ENCODE measurements at places on chromosomes 2 and 18.
A peak's percentile ranks its signal among the peaks of the same experiment; 100 is the strongest.

DNA sequence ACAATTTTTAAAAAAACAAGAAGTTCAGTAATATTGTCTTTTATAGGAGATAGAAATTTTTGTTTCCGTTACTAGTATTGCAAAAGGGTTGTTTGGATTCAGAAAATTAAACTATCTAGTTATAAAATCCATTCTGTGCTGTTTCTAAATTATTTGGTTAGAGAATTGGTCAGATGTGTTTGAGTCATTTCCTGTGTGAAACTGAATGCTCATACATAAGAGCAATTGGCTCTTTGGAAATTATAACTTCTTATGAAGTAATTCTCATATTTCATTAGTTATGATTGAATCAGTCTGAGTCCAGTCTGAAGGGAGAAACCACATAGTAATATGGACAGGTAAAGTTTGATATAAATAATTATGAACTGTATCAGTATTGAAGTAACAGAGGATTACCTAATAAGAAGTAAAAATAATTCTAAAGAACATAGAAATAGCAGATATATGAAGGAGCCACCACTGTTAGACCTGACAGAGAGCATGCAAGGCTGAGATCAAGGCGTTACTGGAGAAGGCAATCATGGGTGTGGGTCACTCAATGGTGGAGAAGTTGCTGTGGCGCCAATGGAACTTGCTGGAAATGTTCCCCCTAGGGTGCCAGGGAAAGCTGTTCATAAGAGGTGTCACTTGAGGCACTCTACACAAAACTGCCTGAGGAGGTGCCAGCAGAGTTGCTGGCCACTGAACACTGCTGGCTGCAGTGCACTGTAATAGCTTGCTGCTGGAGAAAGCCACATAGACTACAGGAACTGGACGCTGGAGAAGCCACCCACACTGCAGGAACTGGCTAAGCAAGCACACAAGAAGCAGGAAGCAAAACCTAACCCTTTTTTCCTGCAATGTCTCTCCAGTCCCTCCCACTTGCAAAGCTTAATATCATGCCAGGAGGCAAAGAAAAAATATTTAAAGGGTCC is 18.0 kb upstream of the FAP start:
- DNase-seq = peak; percentile 44

GRCh38 chr2:136212426-136213378 is 94.8 kb upstream of the CXCR4 start:
- DNase-seq = no peak

DNA sequence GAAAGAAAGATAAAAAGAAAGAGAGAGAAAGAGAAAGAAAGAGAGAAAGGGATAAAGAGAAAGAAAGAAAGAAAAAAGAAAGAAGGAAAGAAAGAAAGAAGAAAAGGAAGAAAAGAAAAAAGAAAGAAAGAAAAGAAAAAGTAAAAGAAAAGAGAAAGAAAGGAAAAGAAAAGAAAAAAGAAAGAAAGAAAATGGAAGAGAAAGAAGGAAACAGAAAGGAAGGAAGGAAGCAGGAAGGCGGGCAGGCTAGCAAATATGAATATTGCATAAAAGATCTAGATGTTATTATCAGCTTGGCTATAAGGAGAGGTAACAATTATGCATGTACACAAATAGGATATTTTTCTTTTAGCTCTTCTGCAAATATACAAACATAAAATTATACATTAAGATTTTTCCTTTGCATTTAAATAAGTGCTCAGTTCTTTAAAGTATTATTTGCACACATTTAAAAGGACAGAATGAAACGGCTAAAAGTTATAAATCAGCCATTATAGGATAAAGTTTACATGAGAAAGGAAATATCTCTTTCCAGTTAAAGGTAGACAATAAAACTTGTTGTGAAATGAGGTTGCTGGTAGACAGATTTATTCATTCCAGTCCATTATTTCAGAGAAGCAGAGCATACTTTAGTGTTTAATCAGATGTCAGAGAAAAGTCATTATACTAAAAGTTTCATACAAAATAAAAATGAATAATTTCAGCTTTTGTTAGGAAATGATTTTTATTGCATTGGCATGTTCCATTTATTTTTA is 511.4 kb downstream of the KCNJ3 start:
- no peak for DNase-seq

GRCh38 chr2:157172239-157172638 is 85.3 kb upstream of the GALNT5 start:
- no peak for DNase-seq

DNA sequence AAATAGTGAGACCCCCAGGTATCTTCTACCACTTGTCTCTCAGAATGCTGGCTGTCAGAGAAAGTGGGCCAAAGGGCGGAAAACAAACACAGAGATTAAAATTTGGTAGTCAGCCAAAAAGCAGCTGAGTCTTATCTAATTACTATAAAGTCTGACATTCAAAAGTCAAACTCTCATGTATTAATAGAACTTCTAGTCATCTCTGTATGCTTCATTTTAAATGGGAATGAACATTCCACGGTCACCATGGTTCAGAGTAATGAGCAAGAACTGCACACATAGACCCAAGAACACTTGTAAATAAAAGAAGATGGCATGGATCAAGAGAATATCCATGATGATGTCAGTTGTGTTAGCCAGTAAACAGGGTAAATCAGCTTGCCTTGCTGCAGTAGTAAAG is 1267.0 kb upstream of the CHAC2 start:
- no peak for DNase-seq

- no peak for DNase-seq
Measured at GRCh38 chr2:115976916-115977315, 1534.5 kb downstream of the DPP10 start.

DNA sequence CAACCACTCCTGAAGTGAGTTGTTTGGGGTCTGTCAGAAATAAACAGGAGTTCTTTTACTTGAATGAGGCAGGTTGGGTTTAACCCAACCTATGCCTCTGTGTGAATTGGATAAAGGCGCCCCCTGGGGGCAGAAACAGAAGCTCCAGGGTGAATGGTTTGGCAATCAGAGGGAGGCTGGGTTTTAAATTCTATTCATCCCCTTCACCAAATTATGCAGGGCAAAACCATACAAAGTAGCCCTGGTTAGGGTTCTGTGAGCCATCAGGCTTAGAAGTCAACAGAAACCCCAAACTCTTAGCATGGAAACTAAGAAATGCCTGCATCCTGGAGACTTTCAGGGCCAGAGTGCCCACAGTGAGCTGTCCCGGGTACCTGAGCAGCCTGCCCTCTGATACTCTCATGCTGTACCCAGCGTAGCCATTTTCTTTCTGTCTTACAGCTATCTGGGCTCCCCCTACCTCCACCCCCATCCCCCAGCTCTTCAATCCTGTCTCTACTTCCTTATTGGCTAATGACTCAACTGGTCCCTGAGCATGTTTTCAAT is 241.5 kb downstream of the ICOS start:
- no peak for DNase-seq

DNA sequence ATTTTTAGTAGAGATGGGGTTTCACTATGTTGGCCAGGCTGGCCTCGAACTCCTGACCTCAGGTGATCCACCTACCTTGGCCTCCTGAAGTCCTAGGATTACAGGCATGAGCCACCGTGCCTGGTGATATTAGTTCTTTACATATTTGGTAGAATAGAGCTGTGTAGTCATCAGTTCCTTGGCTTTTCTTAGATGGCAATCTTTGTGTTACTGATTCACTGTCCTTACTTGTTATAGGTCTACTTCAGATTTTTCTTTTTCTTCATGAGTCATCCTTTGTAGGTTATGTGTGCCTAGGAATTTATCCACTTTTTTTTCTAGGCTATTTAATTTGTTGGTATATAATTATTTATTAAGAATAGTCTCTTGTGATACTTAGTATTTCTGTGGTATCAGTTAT is 30.3 kb upstream of the ZSWIM2 start:
- DNase-seq = no peak

DNA sequence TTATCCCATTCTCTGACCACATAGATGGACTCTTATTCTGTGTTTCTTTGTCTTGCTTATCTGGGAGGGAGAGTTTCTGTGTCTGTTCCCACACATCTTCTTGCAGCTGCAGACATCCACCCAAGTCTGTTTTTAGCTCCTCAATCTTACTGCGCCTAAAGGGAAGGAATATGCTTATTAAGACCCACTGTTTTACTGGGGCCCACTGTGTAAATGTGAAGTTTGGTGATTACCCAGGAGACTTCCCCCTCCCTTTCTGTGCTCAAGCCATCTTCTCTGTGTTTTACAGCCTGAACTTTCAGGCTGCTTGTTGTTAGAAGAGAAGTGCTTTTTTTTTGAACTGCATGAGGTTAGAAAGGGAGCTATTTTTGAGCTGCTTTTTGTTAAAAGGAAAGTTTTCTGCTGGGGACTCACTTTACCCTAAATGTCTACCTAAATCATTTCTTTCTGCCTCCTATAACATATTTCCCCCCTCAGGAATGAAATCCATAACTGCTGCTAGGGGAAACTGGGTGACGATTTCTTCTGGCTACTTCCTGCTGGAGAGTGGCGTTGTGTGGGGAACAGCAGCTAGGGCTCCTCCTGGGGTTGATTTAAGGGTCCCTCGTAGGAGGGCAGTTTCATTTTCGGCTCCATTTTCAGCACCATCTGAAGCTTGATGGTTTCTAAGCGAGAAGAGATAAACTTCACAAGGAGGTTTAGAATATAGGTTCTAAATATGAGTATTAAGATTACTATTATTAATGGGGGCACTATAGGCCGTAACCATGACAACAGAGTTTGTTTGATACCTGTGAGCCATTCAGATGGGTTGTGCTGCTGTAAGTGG is 39.5 kb upstream of the GMCL1 start:
- DNase-seq = no peak

DNA sequence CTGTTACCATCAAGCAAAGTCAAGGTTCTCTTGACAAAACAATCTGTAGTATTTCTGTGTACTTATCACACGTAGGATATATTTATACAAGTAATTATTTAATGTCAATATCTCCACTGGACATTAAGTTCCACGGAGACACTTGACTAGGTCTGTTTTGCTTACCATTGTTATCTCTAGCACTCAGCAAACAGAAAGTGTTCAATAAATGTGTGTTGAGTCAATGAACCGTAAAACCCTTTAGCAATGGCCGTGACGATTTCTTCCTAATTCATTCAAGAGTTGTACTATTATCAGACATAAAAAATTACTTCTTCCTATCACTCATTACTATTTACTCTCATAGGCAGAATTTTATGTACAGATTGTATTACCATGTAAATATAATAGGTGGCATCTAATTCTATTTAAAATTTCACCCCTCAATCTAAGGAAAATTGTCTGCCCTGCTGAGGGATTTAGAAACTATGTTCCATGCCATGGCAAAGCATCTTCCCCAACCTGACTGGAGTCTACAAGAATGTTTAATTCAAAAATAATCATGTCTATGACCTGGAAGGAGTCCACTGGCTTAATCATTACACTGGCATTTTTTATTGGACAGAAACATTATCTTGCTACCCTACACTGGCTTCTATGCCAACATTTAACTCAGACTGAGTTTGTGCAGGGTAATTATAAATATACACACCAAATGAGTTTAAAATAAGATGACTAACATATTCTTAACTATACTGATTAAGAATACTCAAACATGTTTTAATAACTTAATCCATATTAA is 301.9 kb downstream of the ZEB2 start:
- DNase-seq = no peak

DNA sequence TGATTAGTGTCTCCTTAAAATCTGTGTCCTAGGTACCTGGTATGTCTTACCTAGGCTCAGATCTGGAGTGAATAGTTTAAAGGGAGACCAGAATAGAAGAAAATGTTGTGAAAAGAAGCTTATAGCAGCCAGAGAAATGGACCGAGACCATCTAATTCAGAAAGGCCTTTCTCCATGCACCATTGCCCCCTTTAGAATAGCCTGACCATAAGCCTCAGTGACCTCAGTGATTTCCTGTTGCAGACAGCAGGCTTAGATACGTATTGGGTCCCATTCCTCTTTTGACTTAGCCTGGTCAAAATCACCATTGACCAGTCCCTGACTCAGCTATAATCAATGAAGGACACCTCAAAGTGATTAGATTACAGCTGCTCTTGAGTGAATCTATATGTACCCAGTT is 690.7 kb upstream of the KLHL29 start:
- no peak for DNase-seq

GRCh38 chr2:104872866-104873688 is 19.2 kb downstream of the POU3F3 start:
- DNase-seq = peak; percentile 86

GRCh38 chr18:35203067-35203466 is 37.8 kb upstream of the ZNF397 start:
- peak; percentile 5 for DNase-seq

- DNase-seq = no peak
Measured at GRCh38 chr2:100130595-100131391, 11.6 kb downstream of the AFF3 start.

DNA sequence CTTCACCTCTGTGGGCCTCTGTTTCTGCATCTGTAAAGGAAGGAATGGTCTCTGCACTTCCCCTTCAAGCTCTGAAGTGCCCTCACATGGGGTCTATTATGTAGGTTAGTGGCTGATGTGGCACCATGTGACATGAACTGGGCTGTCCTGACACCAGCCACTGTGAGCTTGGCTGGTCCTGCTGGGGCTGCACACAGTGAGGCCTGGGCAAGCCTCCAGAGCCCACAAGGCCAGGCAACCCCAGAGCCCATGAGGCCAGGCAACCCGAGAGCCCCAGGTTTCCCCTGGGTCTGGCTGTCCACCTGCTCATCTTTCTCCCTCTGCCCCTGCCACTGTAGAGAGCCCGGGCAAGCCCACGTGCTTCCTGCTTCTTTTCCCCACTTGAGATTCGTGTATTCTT is 150.1 kb upstream of the SMAD2 start:
- no peak for DNase-seq

DNA sequence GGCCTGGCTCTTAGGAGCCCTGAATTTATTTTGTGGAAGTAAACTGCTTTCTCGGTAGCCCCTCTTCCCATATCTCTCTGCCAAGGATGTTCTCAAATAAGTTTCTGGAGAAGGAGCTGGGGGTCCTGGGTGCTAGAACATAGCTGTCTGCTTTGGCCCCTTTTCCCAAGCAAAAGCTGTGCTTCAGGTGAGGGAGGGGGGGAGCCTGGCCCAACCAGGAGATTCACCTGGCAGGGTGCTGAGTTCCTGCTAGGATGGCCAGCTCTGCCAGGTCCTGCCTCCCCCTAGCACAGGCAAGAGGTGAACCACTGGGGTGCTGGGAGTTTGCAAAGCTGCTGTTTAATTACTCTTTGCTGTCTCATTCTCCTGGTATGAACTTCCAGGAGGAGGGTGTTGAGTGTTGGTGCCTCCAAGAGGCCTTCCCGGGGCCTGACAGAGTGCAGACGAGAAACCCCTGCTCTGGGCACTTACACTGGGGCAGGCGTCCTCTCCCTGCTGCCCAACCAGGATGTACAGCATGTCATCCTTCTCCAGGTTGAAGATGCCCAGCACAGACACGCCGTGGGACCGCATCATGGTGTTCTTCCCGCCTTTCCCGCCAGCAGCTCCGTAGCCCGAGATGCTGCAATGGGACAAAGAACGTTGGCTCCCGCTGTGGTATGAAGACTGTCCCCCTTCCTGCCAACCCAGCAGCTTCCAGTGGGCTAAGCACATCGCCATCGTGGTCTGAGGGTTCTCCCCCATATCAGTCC is 124.2 kb downstream of the CLIP4 start:
- DNase-seq = no peak

GRCh38 chr18:41038071-41038470 is 917.0 kb upstream of the PIK3C3 start:
- no peak for DNase-seq

- DNase-seq = no peak
Measured at GRCh38 chr2:54000524-54000923, 29.7 kb upstream of the PSME4 start.

- peak; percentile 16 for DNase-seq
Measured at GRCh38 chr2:75560022-75560767, 544 bp downstream of the EVA1A start.

All from T47D (cell line).